ENCODE measurements at places on chromosomes 13 and 19.

GRCh38 chr19:20124879-20125278 lies 42.1 kb upstream of the ZNF486 start:
- no peak for DNase-seq

DNA sequence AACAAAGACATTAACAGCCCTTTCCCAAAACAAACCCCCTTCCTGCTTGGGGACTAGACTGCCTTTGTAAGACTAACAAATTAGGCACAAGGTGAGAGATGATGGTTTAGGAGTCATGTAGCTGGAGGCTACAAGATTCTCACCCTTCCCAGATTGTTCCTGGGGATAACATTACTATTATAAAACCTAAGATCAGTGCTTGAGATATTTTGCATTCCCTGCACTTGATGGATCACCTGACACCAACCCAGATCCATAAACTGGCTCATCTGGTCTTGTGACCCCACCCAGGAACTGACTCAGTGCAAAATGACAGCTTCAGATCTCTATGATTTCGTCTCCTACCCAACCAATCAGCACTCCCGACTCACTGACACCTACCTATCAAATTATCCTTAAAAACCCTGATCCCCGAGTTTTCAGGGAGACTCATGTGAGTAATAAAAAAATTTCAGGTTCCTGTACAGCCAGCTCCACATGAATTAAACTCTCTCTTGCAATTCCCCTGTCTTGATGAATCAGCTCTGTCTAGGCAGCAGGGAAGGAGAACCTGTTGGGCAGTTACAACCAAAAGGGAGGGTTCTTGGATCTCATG lies 2.4 kb upstream of the ZNF616 start:
- DNase-seq: no peak

- DNase-seq: no peak
Measured at GRCh38 chr19:46730187-46730586, 13.3 kb upstream of the PRKD2 start.

DNA sequence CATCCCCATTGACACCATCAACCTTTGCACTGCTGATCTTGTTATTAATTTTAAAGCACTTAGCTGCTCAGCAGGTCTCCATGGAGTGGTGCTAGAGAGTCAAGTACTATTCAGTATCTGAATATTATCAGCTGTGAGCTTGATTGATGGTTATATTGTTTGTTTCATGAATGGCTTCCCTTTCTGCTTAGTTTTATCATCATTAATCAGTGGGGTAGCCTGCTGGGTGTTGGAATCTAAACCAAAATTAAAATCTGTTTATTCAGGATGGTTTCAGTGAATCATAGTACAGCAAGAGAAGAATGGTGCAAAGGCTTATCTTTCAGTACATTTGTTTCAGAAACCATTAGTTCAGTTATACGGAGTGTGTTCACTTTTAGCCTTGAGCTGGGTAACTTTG lies 42.5 kb upstream of the SCEL start:
- no peak for DNase-seq

GRCh38 chr13:82344867-82345266 lies 1537.4 kb downstream of the SLITRK1 start:
- no peak for DNase-seq

DNA sequence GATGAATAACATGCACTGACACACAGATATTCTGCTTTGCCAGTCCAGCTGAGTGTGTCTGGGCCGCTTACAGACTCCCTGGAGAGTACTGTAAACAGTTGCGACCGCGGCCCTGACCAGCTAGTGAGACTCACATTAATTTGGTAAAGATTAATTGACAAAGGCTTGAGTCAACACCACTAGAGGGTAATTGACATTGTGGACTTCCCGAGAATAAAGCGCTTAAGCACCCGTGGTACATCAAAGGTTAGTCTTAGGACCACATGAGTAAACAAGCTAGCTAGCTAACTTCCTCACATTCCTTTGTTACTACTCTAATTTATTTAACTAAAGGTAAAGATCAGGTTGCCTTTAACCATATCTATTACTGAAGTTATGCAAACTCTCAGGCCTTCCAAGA lies 624.4 kb upstream of the ARGLU1 start:
- no peak for DNase-seq

- no peak for DNase-seq
Measured at GRCh38 chr13:48852911-48853727, 122.6 kb upstream of the FNDC3A start.

DNA sequence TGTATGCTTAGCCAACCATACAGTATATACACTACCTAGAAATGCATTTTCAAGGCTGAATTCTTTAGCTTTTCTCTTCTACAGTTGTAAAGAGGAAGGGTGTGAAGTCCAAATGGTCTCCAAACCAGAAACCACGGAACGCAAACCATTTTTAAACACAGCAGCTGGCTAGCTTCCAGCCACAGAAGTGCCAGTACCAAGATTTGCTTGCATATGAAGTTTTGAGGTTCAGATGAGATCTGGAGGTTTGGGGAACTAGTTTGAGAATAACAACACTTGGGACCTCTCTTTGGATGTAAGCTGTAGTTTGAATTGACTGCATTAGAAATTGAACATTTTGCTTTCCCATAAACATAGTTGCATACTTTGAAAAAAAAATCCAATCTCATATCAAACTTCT lies 1243.5 kb downstream of the EFNB2 start:
- DNase-seq: no peak

GRCh38 chr13:102914339-102914930 lies 68.6 kb downstream of the ERCC5 start:
- no peak for DNase-seq

GRCh38 chr13:108924134-108924533 lies 294.7 kb downstream of the MYO16 start:
- DNase-seq: no peak

- no peak for DNase-seq
Measured at GRCh38 chr13:81480634-81481033, 1139.7 kb upstream of the SPRY2 start.

GRCh38 chr19:55656552-55656951 lies 1.7 kb downstream of the U2AF2 start:
- DNase-seq: no peak

DNA sequence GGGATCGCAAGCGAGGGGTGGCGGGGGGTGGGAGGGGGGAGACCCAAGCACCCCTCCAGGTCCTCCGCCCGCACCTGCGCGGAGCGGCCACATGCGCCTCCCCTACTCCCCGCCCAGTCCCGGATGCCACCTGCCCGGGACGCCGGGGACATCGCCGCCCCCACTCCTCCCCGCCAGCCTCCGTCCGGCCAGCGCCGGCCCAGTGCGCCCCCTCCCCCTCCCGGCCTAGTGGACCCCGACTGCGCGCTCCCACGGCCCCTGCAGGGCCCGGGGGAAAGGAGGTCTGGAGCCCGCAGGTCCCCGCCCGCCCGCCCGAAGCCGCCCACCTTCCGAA lies 263 bp downstream of the RHPN2 start:
- no peak for DNase-seq

- no peak for DNase-seq
Measured at GRCh38 chr13:19567820-19568534, 6.6 kb upstream of the TPTE2 start.

- no peak for DNase-seq
Measured at GRCh38 chr13:48295271-48295670, 8.3 kb upstream of the RB1 start.

- peak; percentile 28 for DNase-seq
Measured at GRCh38 chr19:45376045-45376724, 5.8 kb upstream of the ERCC2 start.

DNA sequence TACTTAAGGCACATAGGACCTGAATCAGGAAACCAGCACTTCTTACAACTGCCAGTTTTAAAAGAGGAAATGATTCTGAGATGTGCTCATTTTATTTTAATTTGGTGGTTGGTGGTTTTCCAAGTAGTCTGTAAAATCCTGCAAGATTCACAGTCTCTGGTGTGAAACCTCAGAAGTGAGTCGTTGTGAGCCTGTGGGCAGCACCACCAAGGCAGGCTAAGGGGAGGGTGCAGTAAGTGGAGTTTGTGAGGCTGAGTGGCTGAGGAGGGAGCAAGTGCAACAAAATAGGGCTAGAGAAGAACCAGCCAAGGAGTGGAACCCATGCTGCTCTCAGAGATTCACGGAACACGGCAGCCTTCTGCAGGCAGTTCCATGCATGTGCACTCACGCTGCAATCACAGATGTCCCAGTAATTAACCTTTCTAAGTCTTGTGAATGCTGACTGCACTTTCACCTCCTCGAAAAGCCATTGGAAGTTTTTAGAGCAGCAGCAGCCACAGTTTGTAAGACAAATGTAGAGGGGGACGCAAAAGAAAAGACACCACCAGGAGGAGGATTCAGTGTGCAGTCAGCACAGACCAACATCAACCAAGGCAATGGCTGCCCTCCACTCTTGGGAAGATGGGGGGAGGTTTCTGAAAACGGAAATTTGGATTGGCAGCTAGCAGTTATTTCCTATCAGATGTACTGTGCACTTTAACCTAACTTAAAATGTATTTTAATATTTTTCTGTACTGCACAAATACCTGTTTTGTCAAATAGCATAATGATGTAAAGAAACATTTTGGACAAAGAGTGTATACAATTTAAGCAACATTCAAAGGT lies 44.9 kb downstream of the ESD start:
- no peak for DNase-seq

GRCh38 chr19:810883-811489 lies 10.8 kb downstream of the PLPPR3 start:
- peak; percentile 32 for DNase-seq

DNA sequence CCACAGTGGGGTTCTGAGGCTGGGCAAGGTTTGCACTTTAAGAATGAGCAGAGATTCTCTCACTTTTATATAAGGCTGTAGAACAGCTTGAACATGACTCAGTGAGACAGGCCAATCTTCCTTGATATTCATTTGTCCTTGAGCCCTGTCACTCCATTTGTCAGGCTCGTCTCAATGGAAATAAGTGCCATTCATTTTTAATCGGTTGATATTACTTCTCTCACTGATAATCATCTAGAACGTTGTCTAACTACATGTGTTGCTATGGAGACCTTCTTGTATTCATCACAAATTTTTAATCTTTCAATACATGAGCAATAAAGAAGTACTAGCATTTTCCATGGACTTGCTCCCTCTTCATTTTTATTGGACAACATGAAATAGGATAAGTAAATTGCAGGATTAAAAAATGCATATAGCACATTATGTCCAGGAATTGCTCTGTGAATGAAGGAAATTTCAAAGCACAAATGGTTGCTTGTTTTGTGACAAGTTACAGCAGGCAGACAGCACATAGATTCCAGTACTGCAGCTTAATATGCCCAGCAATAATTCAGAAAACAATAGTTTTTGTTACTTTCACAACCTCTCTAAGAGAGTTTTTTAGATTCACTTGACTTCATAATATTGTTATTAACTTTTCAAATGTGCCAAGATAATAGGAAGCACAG lies 1178.4 kb upstream of the ATXN8OS start:
- DNase-seq: no peak

DNA sequence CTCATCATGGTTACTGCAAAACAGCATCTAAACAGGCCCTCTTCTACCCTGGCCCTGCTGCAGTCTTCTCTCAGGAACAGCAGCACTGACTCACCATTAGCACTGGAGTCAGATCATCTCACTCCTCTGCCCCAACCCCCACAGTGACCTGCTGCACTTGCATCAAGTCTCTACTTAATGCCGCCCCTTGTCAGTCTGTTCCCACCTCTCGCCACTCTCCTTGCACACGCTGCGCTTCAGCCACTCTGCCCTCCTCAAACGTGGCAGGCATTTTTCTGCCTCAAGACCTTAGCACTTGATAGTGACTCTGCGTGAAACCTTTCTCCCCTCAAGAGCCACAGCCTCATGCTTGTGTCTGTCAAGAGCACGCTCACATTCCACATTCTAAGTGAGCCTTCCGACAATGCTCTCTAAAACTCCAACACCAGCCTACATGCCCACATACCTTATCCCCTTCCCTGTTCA lies 22.1 kb downstream of the MIPEP start:
- no peak for DNase-seq

DNA sequence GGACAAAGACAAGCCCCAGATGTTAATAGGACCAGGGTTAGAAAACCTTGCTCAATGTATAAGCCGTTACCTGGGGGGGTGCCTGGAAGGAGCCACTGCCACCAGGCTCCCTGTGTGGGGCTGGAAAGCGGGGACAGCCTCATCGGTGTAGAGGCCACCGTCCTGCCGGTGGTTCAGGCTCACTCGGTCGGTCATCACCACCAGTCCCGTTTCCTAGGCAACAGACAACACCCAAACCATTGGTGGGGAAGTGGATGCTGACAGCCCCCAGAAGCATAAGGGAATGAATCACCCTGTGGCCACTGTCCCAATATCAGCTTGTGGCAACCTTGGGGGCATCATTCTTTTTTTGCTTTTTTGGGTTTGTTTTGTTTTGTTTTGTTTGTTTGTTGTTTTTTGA lies 55.8 kb downstream of the CPAMD8 start:
- DNase-seq: no peak
